ENCODE measurements at places on chromosomes 11 and 22.

DNA sequence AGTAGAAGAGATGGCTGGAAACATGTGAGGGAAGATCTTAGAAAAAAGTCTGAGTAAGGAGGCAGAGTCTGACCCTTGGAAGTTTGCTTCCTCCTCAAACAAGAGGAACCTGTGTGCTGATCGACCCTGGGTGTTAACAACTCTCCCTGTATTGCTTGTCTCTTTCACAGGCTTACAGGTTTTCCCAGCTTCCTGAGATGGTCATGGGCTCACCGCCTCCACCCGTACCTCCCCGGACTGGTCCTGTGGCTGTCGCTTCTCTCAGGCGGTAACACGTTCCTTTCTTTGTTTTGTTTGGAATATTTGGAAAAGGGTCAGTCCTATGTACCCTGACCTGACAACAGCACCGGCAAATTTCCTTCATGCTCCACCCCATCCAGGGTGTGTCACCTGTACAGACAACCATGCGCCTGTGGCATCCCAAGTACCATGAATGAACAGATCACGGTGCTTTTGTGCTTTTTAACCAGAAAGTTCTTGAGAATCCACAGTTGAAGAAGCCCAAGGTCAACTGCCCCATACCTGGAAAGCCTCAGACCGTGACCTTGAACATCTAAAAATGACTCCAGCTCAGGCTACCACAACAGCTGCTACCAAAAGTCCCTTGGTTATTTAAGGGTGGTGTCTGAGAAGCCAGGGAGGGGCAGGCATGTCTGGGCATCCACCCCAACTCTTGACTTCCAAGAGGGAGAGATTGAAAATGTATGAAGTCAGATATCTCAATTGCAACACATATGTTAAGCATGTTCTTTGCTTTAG, 44.6 kb downstream of the C11orf91 start:
- DNase-seq, result no peak

GRCh38 chr11:44286268-44286880, 23.6 kb downstream of the ALX4 start:
- DNase-seq, result peak; percentile 38

DNA sequence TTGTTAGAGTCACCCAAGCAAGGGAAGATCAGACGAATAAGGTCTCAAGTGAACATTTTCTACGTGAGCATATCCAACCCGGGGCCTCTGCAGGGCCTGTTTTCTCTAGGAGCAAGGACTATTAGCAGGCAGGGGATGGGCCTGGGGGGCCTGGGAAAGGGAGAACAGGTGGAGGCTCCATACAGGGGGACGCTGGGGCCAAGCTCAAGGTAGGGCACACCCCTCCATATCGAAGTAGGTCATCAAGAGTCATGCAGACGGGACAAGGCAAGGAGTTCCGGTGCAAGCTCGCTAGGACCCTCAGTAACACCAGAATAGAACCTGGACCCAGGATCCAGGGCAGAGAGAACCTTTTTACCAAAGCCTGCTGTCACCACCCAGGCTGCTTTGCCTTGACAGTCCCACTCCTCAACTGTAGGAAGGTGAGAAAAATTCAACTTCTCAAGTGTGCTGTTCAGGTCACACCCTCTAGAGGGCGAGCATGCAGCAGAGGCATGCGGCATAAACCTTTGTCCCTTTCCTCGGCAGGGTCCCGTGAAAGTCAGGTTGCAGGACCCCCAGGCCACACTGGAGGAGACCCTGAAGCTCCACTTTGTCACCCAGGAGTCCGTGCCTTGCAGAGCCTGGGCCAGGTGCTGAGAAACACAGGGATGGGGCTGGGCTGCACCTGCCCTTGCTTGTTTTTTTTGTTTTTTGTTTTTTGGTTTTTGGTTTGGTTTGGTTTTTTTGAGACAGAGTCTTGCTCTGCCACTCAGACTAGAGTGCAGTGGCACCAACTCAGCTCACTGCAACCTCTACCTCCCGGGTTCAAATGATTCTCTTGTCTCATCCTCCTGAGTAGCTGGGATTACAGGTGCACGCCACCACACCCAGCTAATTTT, 8.6 kb upstream of the APOBEC3B start:
- DNase-seq, result peak; percentile 45

DNA sequence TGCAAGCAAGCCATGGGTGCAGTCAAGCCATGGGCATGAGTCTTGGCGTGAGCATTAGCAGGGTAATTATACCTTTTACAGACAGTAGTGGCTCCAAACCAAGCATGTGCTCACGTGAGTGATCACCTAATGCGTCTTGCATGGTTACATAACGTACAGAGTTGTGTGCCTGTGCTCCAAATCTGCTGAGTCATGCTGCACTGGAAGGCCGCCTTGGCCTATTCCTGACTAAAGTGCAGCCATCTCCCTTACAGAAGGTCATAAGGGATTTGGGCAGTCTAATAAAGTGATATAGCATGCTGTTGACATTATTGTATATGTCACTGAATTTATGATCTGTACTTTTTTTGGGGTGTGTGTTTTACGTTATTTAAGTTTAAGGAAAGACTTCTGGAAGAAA, 102.4 kb downstream of the ARHGAP42 start:
- no peak for DNase-seq

GRCh38 chr11:12693094-12693478, 18.9 kb downstream of the TEAD1 start:
- no peak for DNase-seq
